ENCODE measurements at places on chromosomes 7 and 10. TPM values are rescaled to one million over a fixed set of nuclear protein-coding genes. Genes with fewer than 3 reads are reported as not detected.

Gene SEMA4G
- 1.4 TPM for total RNA-seq

Gene CLCN1
- not detected for total RNA-seq

DNA sequence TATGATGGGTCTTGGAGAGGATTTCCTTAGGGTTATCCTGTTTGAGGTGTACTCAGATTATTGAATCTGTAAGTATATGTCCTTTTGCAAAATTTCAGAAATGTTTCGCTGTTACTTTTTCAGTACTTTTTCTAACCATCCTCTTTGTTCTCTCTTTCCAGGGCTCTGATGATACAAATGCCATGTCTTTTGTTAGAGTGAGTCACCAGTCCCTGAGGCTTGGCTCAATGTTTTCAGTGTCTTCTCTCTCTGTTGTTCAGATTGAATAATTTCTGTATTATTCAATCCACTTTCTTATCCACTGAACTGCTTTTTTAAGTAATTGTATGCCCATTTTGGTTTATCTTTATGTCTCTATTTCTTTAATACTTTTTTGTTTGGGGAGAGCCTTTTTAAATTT is 449.4 kb downstream of the TNS3 start:
- no peak for DNase-seq

DNA sequence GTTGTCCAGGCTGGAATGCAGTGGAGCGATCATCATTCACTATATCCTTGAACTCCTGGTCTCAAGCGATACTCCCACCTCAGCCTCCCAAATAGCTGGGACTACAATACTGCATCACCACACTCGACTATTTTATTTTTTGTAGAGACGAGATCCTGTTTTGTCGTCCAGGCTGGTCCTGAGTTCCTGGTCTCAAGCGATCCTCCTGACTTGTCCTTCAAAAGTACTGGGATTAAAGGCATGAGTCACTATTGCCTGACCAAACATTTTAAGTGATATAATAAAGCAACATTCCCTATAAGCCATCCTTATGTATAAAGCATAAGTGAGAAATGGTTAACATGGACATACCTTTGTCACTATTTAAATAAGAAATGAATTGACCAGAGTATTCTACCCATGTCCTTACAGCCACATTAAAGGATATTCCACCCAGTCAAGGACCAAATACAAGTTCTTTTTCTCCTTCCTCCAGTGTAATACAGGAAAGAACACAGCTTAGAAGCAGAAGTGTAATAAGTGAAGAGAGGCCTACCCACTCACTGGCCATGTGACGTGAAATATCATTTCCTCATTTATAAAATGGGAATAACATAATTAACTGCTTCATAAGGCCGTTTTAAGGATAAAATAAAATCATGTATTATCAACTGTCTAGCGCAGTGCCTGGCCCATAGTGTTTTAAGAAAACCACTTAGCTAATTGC is 82.0 kb downstream of the DOCK4 start:
- no peak for DNase-seq

DNA sequence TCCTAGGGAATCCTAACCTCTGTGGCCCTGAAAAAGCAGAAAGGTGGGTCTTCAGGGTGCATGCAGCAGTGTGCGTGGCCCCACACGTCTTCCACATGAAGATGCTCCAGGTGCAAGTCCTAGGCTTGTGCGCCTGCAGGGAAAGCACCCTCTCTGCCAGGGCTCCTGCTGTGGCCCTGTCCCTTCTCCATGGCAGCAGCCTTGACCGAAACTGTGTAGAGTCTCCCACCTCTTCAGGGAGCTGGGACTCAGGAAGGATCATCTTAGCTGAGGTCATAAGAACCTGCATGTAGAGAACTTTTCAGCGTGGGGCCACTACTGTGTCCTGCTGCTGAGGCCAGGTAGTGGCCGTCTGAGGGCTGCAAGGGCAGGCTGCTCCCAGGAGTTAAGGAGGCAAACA is 6.3 kb upstream of the CSGALNACT2 start:
- DNase-seq: peak; percentile 56

GRCh38 chr7:47400741-47401206 is 181.1 kb downstream of the TNS3 start:
- no peak for DNase-seq

All from activated CD4-positive, alpha-beta T cell treated with anti-CD3 and anti-CD28 coated beads, Interleukin-2, amount 10 ng/mL, durations not matched to agents 24 days and 14 days (primary cell).